ENCODE measurements at places on chromosomes 6 and 20.

DNA sequence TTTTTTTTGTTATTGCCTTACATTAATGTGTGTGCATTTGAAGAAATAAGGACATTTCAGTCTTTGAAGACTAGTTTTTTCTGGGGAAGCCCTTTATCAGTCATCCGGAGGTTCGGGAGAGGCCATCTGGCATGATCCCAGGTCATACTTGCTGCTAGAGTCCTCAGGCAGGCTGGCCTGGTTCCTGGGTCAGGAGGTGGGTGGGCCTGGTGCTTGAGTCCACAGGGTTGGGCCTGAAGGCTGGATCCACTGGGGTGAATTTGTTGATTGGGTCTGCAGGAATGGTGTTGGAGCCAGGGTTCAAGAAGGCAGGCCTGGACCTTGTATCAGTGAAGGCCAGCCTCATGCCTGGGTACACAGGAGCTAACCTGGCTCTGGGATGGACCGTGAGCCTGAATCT, 15.8 kb upstream of the WFDC9 start:
- no peak for DNase-seq

GRCh38 chr6:5190507-5190906, 70.2 kb downstream of the LYRM4 start:
- DNase-seq, result no peak

DNA sequence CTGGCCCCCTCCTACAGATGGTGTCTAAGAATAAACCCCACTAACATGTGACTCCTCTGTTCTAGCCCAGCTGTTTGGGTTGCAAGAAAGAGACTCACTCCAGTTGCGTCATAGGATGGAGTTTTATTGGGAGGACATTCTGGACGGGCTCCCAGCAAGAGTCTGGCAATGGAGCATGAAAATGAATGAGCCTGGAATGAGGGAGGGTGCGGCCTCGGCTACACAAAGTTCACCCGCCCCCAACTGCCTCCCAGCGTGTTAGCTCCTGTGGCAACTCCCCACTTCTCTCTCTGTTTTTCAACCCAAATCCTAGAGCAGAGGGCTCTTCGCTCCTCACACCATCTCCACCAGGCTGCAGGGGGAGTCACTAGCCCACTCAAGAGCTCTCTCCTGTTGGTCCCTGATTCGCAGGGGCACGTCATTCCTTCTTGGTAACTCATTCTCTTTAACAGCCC, 5.1 kb upstream of the ADAM33 start:
- DNase-seq, result no peak

- DNase-seq, result no peak
Observed at GRCh38 chr20:36777167-36777566, 3.6 kb upstream of the DSN1 start.

DNA sequence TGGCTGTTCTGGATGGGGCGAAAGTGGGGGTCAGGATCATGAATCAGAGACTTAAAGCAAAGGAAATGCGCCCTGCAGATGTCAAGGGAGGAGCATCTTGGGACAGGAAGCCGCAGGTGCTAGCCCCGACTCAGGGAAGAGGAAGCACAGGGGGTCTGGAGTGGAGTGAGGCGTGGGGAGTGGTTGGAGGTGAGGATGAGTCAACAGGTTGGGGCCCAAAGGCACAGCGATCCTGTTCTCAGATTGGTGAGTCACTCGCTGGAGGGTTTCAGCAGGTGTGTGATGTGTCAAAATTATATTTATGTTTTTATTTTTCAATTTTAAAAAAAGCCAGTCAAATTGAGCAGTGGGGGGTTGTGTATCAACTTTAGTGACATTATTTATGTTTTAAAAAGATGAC, 19.0 kb downstream of the PACSIN1 start:
- DNase-seq, result no peak

DNA sequence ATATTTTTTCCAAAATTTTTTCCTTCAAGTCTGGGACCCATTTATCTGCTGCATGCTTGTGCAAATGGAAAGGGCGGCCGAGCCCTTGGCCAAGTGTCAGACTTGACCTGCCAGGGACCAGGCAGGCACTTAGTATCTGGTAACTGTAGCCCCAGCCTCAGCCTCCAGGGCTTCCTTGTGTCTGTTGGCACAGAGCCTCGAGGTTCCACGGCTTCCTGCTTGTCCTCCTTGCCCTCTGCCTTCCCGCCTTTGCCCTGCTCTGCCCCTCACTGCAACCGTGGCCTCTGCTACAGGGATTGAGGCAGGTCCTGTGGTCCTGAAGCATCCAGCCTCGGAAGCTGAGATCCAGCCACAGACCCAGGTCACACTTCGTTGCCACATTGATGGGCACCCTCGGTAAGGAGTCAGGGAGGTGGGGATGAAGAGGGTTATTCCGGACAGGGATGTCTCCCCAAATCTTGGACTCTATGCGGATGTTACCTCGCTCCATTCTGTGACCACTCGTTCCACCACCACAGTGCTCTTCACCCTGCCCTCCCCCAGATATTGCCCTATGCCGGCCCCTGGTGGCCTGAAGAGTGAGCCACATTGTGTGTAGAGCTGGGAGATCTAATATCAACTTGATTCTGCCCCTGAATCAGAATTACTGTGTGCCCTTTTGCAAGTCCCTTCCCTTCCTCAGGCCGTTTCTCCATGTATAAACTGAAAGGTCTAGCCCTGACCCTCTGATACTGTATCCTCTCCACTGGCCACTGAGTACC, 41.5 kb upstream of the SRF start:
- no peak for DNase-seq

DNA sequence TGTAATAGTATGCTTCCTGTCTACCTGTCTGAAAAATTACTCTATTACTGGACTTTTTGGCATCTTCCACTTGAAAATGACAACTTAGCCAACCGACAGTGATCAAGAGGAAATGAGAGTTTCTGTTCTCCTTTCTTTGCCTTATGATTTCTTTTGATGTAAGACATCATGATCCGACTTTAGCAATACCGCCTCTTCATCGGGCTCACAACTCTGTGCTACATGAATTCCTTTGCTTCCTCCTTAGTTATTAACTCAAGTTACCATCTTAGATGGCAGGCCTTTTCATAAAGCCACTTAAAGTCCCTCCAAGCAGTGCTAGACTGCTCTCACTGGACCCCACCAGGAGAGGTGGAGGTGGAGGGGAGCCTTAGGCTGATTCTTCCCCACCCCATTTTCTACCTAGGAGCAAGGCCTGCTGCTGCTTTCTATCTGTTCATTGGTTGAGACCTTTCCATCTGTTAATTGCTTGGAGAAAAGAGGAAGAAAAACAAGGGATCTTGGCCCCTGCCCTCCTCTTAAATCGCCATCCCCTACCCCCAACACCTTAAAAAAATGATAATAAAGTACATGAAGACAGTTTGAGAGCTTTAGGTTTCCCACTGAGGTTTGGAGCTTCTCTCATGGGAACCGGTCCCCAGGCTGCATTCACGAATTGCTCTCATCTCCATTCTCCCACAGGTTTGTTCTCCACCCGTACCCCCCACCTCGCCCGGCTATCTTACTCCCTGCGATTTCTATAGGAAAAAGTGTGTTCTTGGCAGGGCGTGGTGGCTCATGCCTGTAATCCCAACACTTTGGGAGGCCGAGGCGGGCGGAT, 21.6 kb upstream of the MCM3 start:
- no peak for DNase-seq

GRCh38 chr6:52304983-52305390, 20.4 kb upstream of the MCM3 start:
- DNase-seq, result no peak

DNA sequence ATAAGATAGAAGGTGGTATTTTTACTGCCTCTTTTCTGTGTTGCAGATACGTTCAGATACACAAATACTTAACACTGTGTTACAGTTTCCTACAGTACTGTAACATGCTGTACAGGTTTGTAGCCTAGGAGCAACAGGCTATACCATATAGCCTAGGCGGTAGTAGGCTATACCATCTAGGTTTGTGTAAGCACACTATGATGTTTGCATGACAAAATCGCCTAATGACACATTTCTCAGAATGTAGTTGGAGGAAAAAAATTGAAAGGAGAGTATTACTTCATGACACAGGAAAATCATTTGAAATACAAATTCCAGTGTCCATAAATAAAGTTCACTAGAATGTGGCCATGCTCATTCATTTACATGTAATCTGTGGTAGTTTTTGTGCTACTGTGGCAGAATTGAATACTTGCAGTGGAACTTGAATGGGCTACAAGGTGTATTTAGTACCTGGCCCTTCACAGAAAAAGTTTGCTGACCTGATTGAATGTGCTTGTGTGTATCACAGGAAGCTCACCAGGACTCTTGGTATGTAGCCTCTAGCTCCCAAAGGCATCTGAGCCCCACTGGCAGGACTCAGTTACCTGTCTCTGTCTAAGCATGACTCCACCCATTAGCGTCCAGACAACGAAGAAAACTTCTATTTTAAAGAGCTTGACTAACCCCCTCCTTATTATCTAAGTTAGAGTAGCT, 18.8 kb downstream of the TOP1 start:
- DNase-seq, result no peak

DNA sequence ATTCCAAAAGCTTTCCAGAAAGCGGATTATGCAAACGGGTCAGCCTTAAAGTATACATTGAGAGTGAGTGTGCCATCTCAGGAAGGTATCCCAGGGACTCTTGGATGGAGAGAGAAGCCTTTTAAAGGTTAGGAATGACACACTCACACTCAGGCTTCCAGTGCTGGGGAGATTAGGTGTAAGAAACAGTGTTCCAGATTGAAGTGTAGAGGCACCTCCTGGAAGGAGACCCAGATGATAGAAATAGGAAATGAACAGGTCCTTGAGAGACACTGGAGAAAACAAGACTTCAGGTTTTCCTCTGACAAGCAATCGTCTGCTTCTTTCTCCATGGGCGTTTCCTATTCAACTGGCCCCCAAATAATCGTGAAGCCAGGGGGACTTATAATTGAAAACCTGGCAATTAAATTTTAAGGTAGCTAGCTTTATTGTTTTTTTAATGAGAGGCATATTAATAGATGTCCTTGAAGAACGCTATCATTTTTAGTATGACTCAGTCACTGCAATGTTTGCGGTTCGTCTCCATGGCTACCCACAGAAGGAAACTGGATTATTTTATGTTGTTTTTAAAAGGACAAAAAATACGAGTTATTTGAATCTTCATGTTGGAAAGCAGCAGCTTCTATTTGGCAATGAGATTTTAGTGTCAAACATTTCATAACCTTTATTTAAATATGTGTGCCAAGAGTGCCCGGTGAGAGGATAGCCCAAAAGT, 85.3 kb downstream of the TRMT6 start:
- DNase-seq, result no peak

DNA sequence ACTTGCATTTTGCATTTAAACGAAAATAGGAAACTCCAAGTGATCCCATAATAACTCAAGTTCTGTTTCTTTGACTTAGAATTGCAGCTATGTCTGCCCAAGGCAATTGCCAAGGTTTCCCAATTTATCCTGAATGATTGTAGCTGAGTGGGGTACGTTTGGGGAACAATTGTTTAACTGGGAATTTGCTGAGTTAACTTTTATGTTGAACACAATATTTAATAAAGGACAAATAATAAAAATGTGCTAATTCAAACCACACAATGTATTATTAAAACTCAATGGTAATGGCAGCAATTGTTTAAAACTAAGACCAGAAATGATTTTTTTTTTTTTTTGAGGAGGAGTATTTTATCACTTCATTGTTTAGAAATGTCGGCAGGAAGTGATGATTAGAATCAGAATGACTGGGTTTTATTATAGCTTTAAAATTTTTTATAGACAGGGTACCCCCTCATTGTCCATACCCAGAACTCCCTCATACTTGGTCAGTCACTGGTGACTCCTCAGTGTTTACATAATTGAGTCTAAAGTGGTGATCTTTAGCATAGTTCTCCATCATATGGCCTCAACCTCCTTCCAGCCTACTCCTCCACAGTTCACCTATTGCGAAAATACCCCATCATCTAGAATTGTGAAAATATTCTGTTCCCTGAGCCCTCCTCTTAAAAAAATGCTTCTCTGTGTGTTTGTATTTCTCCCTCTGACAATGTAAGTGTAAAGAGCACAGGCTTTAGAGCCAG, 389.2 kb upstream of the CITED2 start:
- DNase-seq, result no peak

DNA sequence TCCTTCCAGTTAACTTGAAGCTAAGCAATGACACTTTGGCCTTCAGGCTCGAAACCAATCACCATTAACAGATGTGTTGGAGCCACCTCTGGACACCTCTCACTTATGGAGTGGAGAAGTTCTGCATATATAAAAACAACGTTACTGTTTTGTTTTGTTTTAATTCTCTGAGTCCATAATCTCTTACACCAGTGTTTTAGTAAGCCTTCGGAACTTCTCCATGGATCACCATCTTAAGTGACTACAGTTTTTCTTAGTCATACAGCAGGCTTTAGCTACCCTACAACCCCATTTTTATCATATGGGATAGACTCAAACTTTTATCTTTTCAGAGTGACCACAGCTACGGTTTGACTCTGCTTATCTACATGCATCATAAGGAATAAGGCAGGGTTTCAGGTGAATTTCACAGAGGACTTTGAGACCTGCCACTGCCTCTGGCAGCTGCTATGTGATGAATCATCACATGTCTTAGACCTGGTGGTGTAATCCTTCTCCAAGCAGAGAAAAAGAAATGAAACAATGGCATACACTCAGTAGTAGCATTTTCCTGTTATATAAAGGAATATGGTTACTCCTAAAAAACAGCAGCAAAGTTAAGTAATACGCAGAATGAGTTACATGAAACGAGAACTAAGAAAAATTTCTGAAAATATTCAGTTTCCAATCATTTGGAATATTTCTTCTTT, 5.5 kb upstream of the HDDC2 start:
- no peak for DNase-seq

GRCh38 chr6:85383042-85383441, 66.8 kb upstream of the NT5E start:
- no peak for DNase-seq

DNA sequence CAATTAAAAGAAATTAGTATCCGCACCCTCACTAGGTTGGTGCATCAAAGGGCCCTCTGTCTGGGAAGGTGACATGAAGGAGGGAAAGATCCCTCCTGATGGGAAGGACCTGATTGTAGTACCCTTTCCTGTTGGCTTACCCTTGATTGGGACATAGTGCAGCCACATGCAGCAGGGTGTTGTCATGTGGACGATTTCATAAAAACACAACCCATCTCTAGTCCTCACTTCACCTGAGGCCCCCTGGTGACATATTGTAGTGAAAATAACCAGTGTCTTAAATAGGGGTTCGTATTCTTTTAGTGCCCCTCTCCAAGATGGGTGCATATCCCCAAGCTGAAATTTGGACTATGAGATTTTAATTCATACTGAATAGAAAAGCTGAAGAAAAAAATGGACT, 97.3 kb downstream of the SLX4IP start:
- no peak for DNase-seq

- no peak for DNase-seq
Observed at GRCh38 chr6:166742981-166743380, 115.9 kb upstream of the RPS6KA2 start.

GRCh38 chr6:136641873-136642465, 91.7 kb upstream of the MAP7 start:
- no peak for DNase-seq
